Psoas muscle (tissue), 8 donors: ENCODE measurements at places on chromosomes 1 and 21. TPM values are rescaled to one million over a fixed set of nuclear protein-coding genes. Genes with fewer than 3 reads are reported as not detected.
A peak's percentile ranks its signal among the peaks of the same experiment; 100 is the strongest.

The WNT9A gene
- 24.1 TPM for total RNA-seq

The MIXL1 gene
- not detected for total RNA-seq

The TMEM61 gene
- total RNA-seq, result 0.42 TPM

The CHRM3 gene
- total RNA-seq, result 0.13 TPM

The MYOC gene
- total RNA-seq, result 12.6 TPM

The BSND gene
- total RNA-seq, result not detected

The NEXN gene
- total RNA-seq, result 404 TPM

The TMEM51 gene
- total RNA-seq, result 0.89 TPM

DNA sequence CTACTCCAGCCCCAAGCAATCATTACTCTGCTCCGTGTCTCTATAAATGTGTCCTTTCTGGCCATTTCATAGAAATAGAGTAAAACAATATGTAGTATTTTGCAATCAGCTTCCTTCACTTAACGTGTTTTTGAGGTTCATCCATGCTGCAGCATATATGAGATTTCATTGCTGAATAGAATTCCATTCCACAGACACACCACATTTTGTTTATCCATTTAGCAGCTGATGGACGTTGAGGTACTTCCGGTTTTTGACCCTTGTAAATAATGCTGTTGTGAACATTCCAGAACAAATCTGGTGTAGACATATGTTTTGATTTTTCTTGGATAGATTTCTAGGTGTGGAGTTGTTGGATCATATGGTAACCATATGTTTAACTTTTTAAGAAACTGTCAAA lies 30.7 kb downstream of the ADAM30 start:
- no peaks in the 10 kb centered on the region for H3K4me1 ChIP-seq
- no peak overlapping the region for H3K4me3 ChIP-seq
- H3K36me3 ChIP-seq, result no peaks in the 10 kb centered on the region
- H3K27me3 ChIP-seq, result no peaks in the 10 kb centered on the region
- DNase-seq, result no peak

GRCh38 chr1:44945967-44946366 lies 40.4 kb downstream of the EIF2B3 start:
- no peak for DNase-seq
- peaks cover 45% of the 10 kb centered on the region for H3K4me1 ChIP-seq
- H3K27me3 ChIP-seq, result no peaks in the 10 kb centered on the region

GRCh38 chr1:155499263-155499662 lies 63.3 kb downstream of the ASH1L start:
- peaks cover 25% of the 10 kb centered on the region for H3K4me1 ChIP-seq
- no peak overlapping the region for H3K4me3 ChIP-seq
- no peaks in the 10 kb centered on the region for H3K27me3 ChIP-seq

DNA sequence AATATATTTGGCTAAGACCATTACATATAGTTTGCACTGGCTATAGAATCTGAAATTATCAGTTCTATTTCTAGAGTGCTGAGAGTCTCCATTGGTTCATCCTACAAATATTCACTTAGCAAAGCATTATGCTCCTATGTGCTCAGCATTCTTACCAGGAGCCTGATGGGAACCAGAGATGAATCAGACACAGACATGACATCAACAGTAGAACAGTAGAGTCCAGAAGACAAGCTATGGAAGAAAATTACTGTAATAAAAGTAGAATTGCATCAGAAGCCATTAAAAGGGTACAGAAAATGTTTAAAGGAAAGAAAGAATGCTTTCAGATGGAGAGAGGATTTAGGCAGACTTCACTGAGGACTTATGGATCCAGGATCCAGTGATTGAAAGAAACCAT lies 271.7 kb upstream of the SNX7 start:
- no peak overlapping the region for H3K4me3 ChIP-seq
- DNase-seq, result no peak
- no peaks in the 10 kb centered on the region for H3K36me3 ChIP-seq
- H3K27me3 ChIP-seq, result no peaks in the 10 kb centered on the region

- H3K4me1 ChIP-seq, result peaks cover 38% of the 10 kb centered on the region
- no peak overlapping the region for H3K4me3 ChIP-seq
- peak overlapping the region; percentile 69 for H3K27ac ChIP-seq
These were observed 25.9 kb downstream of the GIPC2 start for GRCh38 chr1:78071696-78072095.

- H3K36me3 ChIP-seq, result peaks cover 97% of the 10 kb centered on the region
- peak overlapping the region; percentile 94 for H3K27ac ChIP-seq
- H3K27me3 ChIP-seq, result no peaks in the 10 kb centered on the region
- DNase-seq, result peak; percentile 64
- peak overlapping the region; percentile 43 for H3K4me3 ChIP-seq
- H3K4me1 ChIP-seq, result peaks cover 58% of the 10 kb centered on the region
These were observed 19.5 kb downstream of the MAP7D1 start for GRCh38 chr1:36175137-36176095.

GRCh38 chr21:26653430-26653829 lies 80.3 kb upstream of the CYYR1 start:
- no peaks in the 10 kb centered on the region for H3K27me3 ChIP-seq
- no peaks in the 10 kb centered on the region for H3K4me1 ChIP-seq
- H3K4me3 ChIP-seq, result no peak overlapping the region
- no peak for DNase-seq
- no peaks in the 10 kb centered on the region for H3K36me3 ChIP-seq

DNA sequence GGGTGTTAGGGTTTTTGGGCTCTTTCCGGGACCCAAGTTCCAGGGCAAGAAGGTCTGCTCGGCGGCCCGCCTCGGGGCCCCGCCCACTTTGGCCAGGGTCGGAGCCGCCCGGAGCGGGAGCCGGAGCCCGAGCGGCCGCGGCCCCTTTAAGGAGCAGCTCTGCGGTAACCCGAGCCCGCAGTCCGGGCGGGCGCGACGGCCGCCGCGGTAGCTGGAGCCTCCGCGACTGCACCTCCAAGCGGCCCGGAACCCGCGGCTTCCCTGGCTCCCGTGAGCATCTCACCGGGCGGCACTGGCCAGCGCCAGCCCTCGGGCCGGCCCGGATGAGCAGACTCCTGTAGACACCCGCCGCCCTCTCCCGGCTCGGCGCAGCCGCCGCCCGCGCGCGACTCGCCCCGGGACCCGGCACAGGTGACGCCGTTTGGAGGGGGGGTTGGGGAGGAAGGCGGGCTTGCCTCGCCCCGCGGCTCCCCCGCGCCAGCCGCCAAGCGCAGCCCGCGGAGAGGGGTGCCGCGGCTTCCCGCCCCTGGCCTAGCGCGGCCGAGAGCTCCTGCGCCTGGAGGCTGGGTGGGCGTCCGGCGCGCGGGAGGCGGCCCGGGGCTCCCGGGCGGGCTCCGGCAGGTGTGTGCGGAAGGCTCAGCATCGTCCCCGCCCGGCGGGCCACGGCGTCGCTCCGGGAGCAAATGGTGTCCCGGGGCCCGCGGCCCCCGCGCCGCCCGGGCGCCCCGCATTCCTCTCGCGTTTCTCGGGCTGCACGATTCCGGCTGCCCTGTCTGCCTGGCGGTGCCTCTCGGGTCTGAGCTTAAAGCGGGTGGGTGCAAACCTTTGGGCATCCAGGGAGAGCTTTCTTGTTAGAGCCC lies at the start of gene TLCD4:
TLCD4 (plus strand) TSS at position 149 of the 860 bp plus-strand sequence. CDS start 26,547 bp downstream, outside the sequence.
- H3K27ac ChIP-seq, result peak within 1 kb of the TSS; percentile 79
- peak within 1 kb of the TSS; percentile 78 for H3K4me3 ChIP-seq
- H3K27me3 ChIP-seq, result no peaks in the 10 kb centered on the region

DNA sequence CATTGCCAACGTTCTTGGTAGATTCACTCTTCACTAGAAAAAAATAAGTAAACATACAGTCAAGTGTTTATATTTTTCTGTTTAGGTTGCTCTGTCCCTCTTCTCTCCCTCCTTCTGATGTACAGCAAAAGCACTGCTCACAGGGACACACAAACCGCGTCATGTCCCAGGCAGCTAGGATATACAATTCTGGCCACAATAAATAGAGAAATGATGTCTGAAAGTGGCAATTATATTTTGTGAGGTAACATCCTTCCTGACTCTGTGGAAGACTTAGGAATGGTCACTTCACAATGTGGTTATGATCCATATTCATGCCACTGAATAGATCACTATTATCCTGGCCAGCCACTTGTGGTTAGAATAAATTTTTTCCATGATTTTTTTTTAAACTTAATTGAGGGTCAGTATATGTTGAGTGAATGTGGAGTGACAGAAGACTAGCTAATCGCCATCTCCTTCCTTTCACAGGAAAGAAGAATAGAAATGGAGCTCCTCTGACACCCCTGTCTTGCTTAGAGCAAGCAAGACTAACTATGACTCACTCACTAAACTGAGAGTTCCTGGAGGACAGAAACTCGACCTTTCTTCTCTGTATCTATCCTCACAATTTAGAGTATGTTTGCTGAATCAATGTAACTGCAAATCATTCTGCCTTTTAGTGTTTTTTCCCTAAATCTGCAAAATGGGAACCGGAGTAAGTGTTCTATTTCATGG lies 54.0 kb downstream of the ZNHIT6 start:
- no peaks in the 10 kb centered on the region for H3K4me1 ChIP-seq
- H3K27ac ChIP-seq, result no peak overlapping the region
- no peak overlapping the region for H3K4me3 ChIP-seq
- peaks cover 29% of the 10 kb centered on the region for H3K36me3 ChIP-seq
- no peaks in the 10 kb centered on the region for H3K27me3 ChIP-seq

DNA sequence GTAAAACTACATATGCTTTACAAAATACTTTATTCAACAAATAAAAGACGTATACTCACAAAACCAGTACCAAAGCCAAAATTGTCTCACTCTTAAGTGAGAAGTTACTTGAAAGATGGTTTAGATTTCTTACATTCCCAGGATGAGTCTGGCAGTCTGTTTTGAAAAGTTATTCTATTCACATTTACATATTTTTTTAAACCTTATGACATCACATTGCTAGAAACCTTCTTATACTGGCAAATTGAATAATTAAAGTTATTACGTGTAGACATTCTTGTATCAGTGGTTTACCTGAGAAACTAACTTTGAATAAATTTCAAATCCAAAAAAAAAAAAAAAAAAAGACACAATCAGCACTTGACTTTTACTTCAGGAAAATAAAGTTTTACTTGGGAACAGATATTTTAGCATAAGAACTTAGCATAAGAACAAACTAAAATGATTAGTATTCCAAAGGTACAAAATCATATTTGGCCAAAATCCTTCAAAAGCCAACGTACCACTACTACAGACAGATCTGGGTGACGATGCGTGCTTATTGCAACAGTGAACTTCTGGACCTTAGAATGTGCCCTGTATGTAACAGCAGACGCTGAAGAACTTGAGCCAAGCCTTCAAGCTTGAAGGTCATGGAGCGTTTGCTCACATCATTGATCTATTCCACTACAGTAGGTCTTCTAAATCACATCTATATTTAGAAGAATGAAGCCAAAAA lies 2.5 kb downstream of the CDC42BPA start:
- DNase-seq, result no peak
- peak overlapping the region; percentile 81 for H3K4me3 ChIP-seq
- H3K27ac ChIP-seq, result peak overlapping the region; percentile 95
- H3K27me3 ChIP-seq, result no peaks in the 10 kb centered on the region
- no peaks in the 10 kb centered on the region for H3K36me3 ChIP-seq

- no peaks in the 10 kb centered on the region for H3K36me3 ChIP-seq
- DNase-seq, result no peak
- no peaks in the 10 kb centered on the region for H3K27me3 ChIP-seq
- H3K4me3 ChIP-seq, result no peak overlapping the region
- no peak overlapping the region for H3K27ac ChIP-seq
These were observed 4.3 kb downstream of the IL22RA1 start for GRCh38 chr1:24138476-24139221.

DNA sequence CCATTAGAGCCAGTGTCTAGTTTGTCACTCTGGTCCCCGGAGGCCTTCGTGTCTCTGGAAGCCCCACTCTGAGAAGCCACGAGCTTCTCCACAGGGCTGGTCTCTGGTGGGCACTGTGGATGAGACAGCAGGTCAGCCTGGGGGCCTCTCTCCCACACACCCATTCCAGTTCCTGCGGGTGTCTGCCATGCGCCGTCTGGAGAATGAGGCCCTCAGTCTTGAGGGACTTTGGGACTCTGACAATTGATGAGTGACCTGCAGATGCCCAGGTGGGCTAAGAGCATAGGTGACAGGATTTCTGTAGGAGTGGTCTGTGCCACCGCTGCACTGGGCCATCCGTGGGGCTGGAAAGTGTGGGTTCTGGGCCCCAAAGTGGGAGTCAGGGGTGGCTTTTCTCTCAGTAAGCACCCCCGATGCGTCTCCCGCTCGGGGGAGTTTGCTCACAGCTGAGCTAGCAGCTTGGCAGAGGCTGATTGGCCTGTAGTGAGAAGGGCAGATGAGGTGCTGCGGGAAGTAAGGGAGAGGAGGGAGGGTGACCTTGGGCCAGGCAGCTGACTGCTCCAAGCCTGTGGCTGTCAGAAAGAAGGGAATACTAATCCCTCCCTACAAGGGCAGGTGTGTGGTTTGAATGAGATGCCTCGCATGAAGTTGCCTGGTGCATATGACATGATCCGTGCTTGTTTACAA lies 26.4 kb downstream of the LHX4 start:
- H3K4me3 ChIP-seq, result no peak overlapping the region
- H3K36me3 ChIP-seq, result no peaks in the 10 kb centered on the region
- DNase-seq, result peak; percentile 33
- H3K27me3 ChIP-seq, result peaks cover 18% of the 10 kb centered on the region
- no peaks in the 10 kb centered on the region for H3K4me1 ChIP-seq

DNA sequence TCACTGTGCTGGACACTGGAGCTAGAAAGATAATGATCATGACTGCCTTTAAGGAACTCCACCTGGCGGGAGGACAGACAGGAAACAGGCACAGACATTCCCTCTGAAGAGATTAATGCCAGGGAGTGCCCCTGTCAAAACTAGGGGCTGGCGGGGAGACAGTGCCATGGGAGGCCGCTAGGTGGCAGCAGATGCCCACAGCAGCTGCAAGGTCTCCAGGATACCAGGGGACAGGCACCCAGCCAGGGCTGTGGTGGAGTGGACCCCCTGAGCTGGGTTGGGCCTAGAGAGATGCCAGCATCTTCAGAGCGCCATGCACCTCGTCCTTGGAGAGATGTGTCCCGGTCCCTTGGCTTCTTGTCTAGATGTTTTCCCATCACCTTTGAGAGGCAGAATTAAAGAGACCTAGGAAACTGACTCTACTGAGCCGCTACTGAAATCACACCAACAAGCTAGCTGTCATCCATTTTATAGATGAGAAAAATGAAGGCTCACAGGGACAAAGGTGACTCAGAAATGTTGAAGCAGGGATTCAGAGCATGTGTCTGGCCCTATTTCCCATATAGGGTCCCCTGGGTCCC lies 3.6 kb downstream of the REN start:
- H3K4me1 ChIP-seq, result no peaks in the 10 kb centered on the region
- peaks cover 2% of the 10 kb centered on the region for H3K27me3 ChIP-seq
- no peak overlapping the region for H3K27ac ChIP-seq
- H3K4me3 ChIP-seq, result no peak overlapping the region

DNA sequence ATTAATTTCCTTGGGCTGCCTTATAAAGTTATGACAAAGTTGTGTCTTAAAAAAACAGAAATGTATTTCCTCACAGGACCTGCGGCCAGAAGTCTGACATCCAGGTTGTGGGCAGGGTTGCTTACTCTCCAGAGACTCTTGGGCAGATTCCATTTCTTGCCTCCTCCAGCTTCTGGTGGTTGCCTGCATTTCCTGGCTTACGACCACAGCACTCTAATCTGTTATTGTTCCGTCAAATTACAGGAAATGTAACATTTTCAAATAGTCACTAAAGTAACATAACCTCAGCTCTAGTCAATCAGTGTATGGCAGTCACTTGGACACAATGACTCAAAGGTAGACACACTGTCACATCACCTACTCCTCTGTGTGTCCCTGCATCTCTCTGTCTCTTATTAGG lies 226.8 kb downstream of the DNAH14 start:
- no peak for DNase-seq
- H3K27me3 ChIP-seq, result no peaks in the 10 kb centered on the region
- no peak overlapping the region for H3K27ac ChIP-seq
- H3K36me3 ChIP-seq, result no peaks in the 10 kb centered on the region
- no peak overlapping the region for H3K4me3 ChIP-seq
- no peaks in the 10 kb centered on the region for H3K4me1 ChIP-seq
